ENCODE measurements at places on chromosomes 13 and 19.

DNA sequence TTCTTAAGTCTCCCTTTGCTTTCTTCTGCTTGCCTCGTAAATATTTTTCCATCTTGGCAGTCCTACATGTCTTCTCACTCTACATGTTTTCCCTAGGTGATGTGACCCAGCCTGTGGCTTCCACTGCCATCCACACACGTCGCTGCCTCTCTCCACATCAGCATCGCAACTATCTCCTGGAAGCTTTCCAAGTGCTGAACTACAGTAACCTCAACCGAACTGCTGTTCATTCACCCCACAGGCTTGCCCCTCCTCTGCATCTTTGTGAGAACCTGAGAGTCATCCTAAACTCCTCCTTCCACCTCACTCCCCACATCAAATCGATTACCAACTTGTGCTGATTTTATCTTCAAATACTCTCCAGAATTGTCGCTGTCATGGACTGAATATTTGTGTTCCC lies 41.2 kb upstream of the USPL1 start:
- no peak for DNase-seq

GRCh38 chr19:8618751-8619150 lies 8.2 kb upstream of the ADAMTS10 start:
- DNase-seq: no peak

DNA sequence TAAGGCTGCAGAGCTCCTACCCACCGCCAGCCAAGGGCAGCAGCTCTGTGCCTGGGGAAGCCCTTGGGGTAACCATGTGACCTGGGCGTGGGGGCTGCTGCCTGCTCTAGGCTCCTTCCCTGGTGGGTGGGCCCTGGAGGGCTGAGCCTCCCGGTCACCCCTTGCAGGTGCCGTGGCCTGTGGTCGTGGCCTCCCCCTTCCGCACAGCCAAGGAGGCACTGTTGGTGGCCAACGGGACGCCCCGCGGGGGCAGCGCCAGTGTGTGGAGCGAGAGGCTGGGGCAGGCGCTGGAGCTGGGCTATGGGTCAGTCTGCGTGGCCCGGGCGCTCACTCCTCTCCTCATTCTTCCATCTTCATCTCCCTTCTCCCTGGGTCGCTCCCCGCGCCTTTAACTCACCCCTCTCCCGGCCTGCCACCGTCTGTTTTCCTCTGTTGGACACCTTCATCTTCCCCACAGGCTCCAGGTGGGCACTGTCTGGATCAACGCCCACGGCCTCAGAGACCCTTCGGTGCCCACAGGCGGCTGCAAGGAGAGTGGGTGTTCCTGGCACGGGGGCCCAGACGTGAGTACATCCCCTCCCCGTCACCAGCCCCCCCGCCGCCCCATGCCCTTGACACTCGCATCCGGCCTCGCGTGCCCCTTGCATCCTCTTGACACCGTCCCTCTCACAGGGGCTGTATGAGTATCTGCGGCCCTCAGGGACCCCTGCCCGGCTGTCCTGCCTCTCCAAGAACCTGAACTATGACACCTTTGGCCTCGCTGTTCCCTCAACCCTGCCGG lies 9.9 kb upstream of the FLT3LG start:
- DNase-seq: no peak

- DNase-seq: no peak
Measured at GRCh38 chr13:73258406-73258805, 199.6 kb downstream of the KLF5 start.

DNA sequence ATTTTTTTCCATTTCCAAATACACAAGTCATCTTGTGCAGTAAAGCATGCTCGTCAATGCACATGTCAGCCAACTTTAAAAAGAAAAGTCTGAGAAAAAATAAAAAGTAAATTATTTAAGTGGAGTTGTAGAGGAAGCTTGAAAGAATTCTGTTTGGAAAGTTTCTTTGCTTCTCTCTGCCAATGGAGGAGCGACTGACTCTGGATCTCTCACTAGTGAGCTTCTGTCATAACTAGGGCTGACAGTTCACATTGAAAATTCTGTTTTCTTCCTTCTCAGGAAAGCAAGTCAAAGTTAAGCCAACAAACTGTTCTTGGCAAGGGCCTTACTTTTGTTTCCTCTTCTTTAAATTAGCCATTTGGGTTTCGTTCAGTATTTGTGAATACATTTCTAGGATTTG lies 298.2 kb downstream of the POU4F1 start:
- no peak for DNase-seq

DNA sequence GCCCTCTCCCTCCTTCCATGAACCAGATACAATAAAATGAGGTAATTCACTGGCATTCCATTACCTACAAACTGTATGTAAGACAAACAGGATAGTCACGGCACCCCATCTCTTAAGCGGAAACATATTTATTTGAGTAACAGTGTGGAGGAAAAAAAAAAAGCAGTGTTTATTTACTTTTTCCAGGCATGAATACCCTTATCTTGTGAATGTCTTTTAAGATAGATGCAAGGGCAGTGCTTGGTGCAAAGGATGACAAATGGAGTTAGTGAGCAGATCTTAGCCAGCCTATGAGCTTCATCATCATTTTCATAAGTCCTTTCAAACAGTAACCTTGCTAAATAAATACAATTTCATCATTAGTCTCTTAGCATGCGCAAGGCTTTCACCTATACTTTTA lies 1661.8 kb upstream of the SPRY2 start:
- DNase-seq: no peak

DNA sequence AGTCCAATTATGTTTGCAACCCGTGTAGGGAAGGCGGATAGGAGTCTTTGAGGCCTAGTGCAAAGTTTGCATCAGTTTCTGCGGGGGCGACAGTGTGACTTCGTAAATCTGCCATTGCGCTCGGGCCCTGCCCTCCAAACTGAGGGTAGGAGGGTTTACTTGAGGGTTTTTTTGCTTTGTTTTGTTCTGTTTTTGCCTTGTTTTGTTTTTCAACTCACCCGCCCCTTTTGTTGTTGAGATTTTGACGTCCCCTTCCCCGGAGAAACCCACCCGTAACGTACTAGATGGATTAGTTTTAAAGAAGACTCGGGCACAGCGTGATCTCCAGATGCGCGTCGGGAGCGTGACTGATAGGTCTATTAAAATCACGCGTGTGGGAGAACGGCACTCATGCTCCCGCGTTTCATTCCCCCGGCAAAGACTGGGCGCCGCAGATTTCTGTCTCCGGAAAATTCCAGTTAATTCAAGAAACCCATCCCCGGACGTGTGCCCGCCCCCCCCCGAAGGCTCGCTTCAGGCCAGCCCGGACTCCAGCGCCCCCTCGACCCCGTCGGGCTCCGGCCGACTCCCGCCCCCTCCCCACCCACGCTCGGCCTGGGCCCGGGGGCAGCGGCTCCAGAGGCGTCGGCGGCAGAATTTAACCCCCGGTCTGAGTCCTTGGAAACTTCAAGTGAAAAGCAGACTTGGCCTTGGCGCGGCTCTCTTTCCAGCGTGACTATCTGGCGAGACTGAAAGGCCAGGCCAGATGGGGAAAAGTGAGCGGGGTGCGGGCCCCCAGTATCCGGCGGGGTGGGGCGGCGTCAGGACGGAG lies 5.0 kb downstream of the SOX1 start:
- DNase-seq: no peak

- DNase-seq: peak; percentile 45
Measured at GRCh38 chr13:21124852-21125251, 51.5 kb downstream of the SKA3 start.

GRCh38 chr13:47457626-47458025 lies 543.4 kb downstream of the SUCLA2 start:
- no peak for DNase-seq

- no peak for DNase-seq
Measured at GRCh38 chr13:41706152-41706551, 248.8 kb downstream of the RGCC start.

DNA sequence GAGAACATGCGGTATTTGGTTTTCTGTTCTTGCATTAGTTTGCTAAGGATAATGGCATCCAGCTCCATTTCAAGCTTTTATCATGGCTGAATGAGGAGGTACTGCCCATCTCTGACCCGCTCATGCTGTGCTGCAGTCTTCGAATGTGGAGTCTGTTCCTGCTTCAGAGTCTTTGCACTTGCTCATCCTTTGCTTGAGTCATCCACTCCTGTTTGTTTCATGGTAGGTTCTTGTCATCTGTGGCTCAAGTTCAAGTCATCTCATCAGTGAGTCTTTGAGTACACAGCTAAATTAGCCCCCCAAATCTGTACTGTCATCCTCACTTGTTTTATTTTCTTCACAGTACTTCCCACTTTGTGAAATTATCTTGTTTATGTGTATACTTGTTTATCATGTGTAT lies 5.4 kb downstream of the UCHL3 start:
- no peak for DNase-seq

DNA sequence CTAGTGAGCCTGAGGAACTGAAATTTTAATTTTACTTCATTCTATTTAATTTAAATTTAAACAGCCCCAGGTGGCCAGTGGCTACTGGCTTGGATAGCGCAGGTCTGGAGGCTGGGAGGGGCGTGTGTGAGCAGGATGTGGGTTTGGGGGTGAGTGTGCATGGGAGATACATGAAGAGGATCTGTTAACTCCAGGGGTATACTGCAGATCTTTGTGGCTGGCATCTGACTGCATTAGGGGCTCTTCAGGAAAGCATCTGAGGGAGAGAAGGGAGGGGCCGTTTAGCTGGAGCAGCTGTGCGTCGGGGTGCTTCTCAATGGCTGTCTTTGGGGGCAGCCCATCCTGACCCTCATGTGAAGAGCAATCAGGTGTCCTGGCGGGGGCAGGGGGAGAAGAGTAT lies 6.8 kb downstream of the SHANK1 start:
- no peak for DNase-seq

DNA sequence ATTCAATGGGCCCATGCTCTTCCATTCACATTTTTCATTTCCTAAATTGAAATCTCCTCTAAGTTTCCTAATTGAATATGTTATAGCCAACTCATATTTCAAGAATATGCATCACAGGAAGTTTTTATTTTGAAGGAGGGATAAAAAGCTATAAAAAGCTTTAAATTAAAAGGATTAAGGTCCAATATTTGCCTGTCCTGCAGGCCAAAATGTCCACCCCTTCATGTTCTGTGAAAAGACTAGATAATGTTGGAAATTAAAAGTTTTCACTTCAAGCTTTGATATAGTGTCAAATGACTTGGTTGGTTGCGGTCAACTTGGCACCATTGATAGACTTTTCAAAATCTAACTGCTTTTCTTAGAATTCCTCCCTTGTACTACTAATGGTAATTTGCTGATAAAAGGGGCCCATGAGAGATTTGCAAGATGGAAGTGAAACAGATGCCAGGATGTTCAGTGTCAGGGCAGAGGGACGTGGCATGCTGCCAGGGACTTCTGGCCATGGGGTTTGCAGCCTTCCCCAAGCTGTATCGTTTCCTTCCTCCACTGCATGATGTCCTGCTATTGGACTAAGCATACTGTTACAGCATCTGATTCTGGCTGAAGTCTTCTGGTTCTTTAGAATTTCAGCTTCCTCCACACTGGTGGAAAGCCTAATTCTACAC lies 547.3 kb upstream of the MIR17HG start:
- no peak for DNase-seq

DNA sequence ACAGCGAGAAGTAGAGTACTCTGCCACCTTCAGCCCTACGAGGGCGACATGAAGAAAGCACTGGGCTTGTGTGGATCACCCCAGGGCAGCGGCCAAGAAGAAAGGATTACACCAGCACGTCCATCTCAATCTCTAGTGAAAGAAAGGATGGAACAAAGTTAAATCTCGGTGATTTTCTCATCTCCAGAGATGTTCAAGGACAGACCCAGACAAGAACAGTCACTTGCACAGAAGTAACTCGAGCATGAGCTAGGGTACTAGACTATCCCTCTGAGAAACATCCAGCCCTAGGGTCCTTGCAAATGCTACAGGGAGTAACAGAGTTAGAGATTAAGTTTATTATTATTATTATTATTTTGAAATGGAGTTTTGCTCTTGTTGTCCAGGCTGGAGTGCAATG lies 106.7 kb downstream of the CRYL1 start:
- no peak for DNase-seq

DNA sequence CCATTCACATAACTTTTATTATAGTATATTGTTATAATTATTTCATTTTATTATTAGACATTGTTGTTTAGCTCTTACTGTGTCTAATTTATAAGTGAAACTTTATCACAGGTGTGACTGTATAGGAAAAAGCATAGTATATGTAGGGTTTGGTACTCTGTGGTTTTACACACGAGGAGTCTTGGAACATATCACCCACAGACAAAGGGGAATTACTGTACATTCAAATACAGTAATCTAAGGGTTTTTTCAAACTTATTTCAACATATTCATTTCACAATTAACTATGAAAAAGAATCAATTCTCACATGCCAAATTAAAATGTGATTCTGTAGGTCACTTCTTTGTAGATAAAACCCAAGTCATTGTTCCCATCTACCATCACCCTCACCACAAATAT lies 46.0 kb downstream of the RBM26 start:
- no peak for DNase-seq

DNA sequence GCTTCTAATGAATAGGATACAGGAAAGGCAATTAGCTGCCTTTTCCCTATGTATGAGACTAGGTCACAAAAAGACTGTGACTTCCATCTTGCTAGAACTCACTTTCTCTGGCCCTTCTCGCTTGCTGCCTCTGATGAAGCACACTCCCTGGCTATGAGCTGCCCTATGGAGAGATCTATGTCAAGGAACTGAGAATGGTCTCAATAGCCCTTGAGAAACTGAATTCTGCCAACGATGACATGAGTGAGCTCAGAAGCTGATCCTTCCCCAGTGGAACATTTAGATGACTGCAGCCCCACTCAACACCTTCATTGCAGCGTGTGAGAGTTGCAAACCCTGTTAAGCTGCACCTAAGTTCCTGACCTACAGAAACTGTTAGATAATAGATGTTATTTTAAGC lies 309.8 kb downstream of the COG6 start:
- no peak for DNase-seq
